Fibroblast of skin of back (primary cell): ENCODE measurements at places on chromosomes 1 and 21.

DNA sequence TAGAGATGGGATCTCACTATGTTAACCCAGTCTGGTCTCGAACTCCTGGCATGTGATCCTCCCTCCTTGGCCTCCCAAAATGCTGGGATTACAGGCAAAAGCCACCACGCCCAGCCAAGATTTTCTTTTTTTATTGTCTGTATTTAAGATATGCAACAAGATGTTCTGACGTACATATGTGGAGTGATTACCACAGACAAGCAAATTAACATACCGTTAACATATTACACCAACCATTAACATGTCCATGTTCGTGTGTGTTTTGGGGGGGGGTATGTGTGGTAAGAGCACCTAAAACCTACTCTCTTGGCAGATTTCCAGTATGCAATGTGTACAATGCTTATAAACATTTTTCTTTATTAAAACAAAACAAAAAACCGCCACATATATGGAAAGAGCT is 10.6 kb upstream of the KCNE2 start:
- no peak for DNase-seq

GRCh38 chr21:35113064-35113463 is 64.0 kb upstream of the RUNX1 start:
- DNase-seq = peak; percentile 55

GRCh38 chr1:3888301-3888700 is 11.8 kb downstream of the C1orf174 start:
- no peak for DNase-seq

DNA sequence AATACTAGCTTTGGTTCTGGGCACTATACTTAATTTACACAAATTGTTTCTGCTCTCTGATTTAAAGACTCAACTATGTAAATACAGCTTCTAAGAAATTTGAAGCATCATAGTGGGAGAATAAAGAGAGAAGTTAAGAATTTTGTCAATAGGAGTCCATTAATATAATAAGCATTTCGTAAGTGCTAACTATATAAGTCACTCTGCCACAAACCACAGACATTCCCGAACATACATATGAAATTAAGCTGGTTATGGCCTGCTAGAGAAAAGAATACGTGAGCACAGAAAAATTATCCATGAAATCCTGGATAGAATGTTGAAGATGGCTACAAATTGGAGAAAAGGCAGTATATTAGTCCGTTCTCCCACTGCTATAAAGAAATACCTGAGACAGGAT is 526.2 kb downstream of the MRPL39 start:
- DNase-seq = peak; percentile 77

GRCh38 chr1:94578856-94579255 is 37.3 kb upstream of the F3 start:
- peak; percentile 24 for DNase-seq

DNA sequence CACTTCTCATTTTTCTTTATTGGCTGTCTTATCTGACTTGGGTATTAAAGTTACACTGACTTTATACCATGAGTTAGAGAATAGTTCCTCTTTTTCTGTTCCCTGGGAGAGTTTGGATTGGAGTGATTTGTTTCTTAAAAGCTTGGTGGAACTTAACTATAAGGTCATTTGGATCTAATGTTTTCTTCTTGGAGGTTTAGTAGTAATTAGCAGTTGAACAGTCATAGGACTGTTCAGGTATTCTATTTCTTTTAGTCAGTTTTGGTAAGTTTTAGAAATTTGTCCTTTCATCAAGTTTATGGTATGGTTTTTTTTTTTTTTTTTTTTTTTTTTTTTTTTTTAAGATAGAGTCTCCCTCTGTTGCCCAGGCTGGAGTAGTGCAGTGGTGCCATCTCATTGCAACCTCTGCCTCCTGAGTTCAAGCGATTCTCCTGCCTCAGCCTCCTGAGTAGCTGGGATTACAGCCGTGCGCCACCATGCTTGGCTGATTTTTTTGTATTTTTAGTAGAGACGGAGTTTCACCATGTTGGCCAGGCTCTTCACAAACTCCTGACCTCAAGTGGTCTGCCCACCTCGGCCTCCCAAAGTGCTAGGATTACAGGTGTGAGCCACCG is 6.3 kb downstream of the TTC3 start:
- DNase-seq = no peak

GRCh38 chr1:24149866-24150233 is 6.9 kb upstream of the IL22RA1 start:
- DNase-seq = peak; percentile 79

- no peak for DNase-seq
Measured at GRCh38 chr21:31892686-31893085, 19.9 kb downstream of the HUNK start.

GRCh38 chr1:99992760-99993467 is 23.1 kb downstream of the SLC35A3 start:
- DNase-seq = no peak

- no peak for DNase-seq
Measured at GRCh38 chr1:143736562-143736961, 235.2 kb downstream of the FAM72C start.

DNA sequence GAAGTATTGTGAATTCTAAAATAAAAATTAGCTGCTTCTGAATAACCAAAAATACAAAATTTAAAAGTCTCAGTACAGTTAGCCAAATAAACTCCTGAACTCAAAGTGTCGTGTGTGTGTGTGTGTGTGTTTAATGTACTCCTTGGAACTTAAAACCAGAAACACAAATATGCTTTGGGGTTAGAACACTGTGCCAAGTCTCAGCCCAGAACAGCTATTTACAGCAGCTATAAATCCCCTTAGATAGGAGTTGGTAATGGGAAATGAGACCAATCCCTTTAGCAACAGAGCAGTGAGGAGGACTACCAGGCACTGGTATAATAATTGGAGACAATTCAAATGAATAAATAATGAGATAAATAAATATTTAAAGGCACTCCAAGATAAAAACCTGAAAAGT is 83.1 kb downstream of the PATJ start:
- DNase-seq = no peak

DNA sequence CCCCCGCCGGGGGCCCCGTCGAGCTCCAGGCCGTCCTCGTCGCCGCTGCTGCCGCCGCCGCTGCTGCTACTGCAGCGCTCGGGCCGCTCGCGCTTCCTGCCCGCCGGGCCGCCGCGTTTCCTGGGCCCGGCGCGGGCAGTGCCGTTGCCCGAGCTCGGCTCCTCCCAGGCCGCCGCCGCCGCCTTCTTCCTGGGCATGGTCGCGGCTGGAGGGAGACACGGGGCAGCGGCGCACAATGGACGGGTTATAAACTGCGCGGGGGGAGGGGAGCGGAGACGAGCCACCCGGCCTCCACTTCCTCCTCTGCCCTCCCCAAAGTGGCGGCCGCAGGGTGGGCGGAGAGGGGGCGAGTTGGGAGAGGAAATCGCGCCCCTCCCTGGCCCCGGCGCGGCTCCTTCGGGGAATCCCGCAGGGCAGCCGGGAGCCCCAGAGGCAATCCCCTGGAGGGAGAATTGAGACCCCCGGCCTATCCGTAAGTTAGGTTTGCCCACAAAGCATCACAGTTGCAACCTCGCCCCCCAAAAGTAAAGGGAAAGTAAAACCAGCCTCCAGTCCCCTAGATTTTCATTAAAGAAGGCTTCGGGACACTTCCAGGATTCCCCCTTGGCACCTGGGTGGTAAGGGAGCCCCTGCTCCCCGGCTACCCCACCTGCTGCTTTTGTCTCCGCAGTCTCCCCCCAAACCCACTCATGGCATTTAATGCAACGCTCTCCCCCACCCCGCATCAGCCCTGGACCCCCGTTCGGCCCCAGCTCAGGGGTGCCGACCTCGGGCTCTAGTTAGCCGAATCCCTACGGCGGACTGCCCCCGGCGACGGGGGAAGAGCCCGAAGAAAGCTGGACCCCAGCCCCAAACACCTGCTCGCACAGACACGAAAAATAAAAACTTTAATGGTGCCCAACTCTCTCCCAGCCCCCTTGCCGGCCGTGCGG is 893 bp downstream of the RCC2 start:
- peak; percentile 67 for DNase-seq

DNA sequence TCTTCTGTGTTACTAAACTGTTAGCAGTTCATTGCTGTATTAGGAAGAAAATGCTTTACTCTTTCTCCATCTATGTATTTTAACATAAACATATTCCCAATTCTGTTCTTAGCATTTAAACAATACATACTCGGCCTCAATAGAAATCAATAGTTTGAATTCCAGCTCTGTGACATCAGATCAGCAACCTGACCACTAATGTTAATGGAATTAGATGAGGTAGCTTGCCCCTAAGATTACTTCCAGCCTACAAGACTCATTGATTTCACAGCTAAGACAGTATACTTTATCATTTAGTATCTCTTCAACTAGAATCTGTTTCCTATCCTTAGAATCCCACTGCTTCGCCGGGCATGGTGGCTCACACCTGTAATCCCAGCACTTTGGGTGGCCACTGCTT is 38.9 kb downstream of the EPRS1 start:
- peak; percentile 17 for DNase-seq

DNA sequence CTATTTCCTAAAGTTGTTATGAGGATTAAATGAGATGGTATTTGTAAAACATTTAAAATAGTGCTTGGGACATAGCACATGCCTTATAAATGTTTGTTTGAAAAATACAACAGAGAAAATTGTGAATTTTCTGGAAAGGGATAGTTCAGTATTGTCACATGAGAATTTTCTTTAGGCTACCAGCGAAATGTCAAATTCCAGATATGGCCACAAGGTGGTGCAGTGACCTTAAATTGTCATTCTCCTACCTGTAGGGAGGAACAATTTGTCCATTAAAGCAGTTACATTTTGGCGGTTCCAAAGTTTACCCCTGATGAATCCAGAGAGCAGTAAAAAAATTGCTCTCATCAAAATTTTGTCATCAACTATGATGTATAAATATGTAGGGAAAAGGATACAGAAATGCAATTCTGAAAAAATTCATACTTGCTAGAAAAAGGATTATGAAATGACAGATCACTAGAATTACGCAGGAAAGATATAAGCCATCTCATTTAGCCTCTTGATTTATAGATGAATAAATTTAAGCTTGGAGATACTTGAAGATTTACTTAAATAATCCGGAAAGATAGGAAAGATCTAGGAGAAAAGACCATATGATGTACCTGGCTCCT is 50.2 kb upstream of the TSHB start:
- peak; percentile 45 for DNase-seq

GRCh38 chr1:204545881-204546280 is 29.7 kb downstream of the MDM4 start:
- DNase-seq = no peak

DNA sequence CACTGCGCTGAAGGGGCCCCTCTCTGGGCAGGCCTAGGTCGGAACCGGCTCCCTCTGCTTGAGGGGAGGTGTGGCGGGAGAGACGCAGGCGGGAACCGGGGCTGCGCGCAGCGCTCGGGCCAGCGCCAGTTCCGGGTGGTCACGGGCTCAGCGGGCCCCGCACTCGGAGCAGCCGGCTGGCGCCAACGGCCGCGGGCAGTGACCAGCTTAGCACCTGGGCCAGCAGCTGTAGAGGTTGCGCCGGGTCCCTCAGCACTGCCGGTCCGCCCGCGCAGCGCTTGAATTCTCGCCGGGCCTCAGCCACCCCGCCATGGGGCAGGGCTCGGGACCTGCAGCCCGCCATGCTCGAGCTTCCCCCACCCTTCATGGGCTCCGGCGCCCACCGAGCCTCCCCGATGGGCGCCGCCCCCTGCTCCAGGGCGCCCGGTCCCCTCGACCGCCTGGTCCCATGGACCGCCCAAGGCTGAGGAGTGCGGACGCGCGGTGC is 254.6 kb downstream of the COL11A1 start:
- DNase-seq = no peak

DNA sequence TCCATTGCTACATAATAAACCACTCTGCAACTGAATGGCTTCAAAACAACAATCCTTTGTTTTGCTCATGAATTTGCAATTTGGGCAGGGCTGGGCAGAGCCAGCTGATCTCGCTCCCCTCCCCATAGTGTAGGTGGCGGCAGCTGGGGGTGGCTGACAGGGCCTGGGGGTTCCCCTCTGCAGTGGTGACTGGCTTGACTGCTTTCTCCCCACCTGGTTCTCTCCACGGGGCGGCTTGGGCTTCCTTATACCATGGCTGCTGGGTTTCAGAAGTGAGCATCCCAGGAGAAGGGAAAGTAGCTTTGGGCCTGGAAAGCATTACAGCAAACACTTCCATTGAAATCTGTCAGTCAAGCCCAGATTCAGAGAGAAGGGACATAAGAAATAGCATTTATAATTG is 129.7 kb upstream of the ZBTB40 start:
- DNase-seq = no peak

GRCh38 chr1:202551683-202552082 is 158.6 kb downstream of the SYT2 start:
- no peak for DNase-seq

- DNase-seq = no peak
Measured at GRCh38 chr1:53631622-53632310, 107.2 kb downstream of the GLIS1 start.

- no peak for DNase-seq
Measured at GRCh38 chr1:97314685-97315084, 593.1 kb downstream of the PTBP2 start.

DNA sequence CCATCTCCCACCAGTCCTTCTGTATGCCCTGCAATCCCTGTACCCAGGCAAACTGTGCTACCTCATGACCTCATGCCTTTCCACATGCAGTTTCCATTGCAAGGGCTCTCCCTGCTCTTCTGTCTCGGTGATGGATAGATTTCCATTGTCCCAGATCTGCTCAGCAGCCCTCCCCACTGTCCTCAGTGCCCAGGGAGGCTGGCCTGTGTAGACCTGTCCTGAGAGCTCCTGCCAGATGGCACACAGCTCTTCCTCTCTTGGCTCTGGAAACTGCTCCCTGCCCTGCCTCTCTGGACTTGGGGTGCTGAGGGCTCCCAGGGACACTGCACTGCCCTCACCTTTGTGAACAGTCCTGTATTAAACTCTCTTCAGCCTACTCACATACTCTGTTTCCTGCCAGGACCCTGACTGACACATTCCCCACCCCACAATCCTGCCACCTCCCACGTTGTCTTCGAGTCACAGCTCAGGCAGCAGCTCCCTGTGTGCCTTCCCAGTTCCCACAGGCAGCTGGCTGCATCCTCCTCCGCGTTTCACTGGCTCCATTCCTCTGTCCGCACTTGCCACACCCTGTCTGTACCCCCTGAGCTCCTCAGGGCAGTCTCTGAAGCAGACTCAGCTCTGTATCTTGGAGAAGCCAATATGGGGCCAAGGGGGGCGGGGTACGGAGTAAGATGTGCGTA is 57.0 kb downstream of the SPATA46 start:
- DNase-seq = peak; percentile 55

DNA sequence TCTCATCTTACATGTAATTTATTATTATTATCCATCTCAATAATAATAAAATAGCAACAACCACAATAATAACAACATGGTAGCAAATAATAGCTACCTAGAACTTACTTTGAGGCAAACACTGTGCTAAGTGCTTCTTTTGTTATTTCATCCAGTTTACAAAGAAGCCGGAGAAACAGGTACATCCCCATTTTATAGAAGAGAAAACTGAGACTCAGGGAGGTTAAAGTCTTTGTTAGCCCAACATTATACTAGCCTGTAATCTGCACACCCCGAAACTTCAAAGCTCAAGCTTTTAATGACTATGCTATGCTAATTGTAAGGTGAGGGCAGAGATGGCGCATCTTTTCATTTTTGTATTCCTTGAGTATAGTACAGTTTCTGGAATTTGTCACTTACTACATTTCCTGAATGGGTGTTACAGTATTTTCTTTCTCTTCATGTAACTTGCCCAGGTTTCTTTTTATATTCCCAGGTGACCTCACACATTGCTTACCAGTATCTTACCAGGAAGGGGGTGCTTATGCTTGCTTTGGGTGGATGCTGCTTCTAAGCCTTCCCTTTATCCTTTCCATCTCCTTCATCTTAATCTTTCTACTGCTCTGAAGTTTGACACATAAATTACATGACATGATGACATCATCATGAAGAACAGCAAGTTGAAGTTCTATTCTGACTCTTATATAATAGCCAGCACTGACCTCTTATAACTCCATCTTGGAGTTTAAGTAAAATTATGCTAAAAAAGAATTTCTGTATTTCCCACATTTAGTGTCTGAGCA is 8.3 kb downstream of the GCLM start:
- no peak for DNase-seq
